Activated CD4-positive, alpha-beta T cell treated with anti-CD3 and anti-CD28 coated beads, Interleukin-10, Interleukin-2, amounts not matched to agents 100 ng/mL and 50 ng/mL, durations not matched to agents 16 hours and 8 hours (primary cell): ENCODE measurements at places on chromosomes 7 and 10.
A peak's percentile ranks its signal among the peaks of the same experiment; 100 is the strongest.

GRCh38 chr7:144110272-144110671 is 889 bp downstream of the OR2A2 start:
- DNase-seq: no peak

GRCh38 chr7:69067397-69067796 is 530.9 kb upstream of the AUTS2 start:
- DNase-seq: no peak

- no peak for DNase-seq
These were observed 21.0 kb downstream of the SLC13A4 start for GRCh38 chr7:135706858-135707569.

- no peak for DNase-seq
These were observed 15.2 kb downstream of the BRAT1 start for GRCh38 chr7:2540133-2540532.

- no peak for DNase-seq
These were observed 554.8 kb downstream of the CALN1 start for GRCh38 chr7:71857338-71857737.

GRCh38 chr10:86169066-86169465 is 197.5 kb downstream of the GRID1 start:
- no peak for DNase-seq

DNA sequence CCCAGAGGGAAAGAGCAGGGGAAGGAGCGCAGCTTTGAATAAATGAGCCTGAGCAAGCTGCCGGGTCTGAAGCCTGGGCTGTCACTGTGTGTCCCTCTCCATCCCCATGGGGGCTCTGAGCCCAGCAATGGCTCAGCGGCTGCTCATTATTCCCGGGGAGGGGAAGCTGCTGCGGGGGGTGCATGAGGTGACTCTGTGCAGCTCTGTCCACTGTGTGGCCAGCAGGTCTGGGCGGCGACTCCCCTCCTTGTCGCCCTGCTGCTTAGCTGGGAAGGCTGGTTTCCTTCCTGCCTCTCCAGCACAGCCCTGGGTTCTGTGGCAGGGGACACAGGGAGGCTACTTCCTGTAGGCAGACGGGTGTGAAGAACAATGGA is 234.2 kb downstream of the PRPF18 start:
- no peak for DNase-seq

DNA sequence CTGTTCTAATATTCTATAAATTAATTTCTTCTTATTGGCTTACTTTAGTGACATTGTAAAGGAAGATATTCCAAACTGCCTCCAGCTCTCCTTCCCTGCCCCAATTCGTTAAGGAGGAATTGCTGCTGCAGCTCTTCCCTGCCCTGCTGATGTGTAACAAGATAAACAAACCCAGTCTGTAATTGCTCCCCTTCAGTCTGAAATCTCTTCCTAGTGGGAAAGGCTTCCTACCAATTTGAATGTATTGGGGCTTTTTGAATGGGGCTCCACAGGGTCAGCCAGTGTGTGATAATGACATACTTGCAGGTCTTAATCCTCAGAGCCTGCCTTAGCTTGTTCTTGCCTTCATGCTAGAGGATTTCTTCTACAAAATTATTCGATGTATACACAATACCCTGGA is 849.9 kb upstream of the GHITM start:
- DNase-seq: no peak

GRCh38 chr7:116633131-116633988 is 38.6 kb upstream of the MET start:
- DNase-seq: peak; percentile 2

GRCh38 chr7:24820730-24821044 is 63.4 kb upstream of the GSDME start:
- no peak for DNase-seq

- no peak for DNase-seq
These were observed 151.6 kb upstream of the SLC26A5 start for GRCh38 chr7:103597606-103598005.

- DNase-seq: no peak
These were observed 86.9 kb downstream of the CPXM2 start for GRCh38 chr10:123804716-123805115.

GRCh38 chr7:21947056-21947455 is 1.4 kb upstream of the CDCA7L start:
- DNase-seq: peak; percentile 16

GRCh38 chr7:19772306-19772705 is 1.1 kb downstream of the TMEM196 start:
- no peak for DNase-seq

DNA sequence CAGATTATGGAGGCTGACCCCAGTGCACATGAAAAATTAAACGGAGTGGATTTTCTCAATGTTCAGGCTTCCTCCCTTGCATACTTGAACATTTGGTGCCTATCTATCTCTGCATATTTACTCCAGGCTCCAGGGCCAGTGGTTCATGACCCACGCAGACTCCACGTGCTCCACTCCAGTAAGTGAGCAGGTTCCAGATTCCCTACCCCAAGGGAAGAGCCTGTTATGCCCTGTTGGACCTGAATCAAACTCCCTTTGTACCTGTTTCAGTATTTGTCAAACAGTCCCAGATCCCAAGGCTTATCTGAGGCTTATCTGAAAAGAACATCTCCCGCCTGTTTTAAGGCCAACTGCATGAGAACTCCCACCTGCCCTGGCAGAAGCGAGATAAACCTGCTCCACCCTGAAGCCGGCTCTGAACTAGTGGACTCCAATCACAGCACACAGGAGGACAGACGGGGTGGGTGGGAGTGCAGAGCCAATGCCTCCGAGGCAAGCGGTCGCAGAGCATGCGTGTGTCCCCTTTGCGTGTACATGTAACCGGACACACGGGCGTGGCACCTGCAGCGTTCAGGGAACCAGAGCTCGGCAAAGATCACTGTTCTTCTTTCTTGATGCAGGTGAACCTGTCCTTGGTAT is 2.3 kb upstream of the FUOM start:
- no peak for DNase-seq

GRCh38 chr7:85164376-85164775 is 22.5 kb downstream of the SEMA3D start:
- DNase-seq: no peak

DNA sequence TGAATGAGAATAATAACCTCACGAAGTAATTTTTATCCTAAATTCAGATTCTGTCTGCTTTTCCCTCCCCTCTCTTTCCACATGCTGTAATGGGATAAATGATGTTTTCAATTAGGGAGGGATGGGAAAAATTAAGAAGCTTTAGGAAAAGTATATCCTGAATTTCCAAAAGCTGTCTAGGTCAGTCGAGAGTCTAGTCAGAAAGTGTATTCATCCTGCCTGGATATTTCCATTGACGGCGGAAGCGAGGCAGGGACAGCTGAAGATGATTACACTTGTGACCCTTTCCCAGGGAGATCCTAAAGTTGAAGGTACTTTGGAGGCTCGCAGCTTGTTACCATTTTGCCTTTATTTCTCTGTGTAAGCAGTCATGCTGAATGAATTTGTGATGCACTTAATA is 204.1 kb downstream of the ZNF365 start:
- no peak for DNase-seq

GRCh38 chr7:131544449-131545301 is 11.8 kb downstream of the PODXL start:
- peak; percentile 13 for DNase-seq

- DNase-seq: peak; percentile 93
These were observed 24.5 kb upstream of the SVIL start for GRCh38 chr10:29658984-29659965.

- no peak for DNase-seq
These were observed 70.0 kb upstream of the CC2D2B start for GRCh38 chr10:95837783-95838182.

DNA sequence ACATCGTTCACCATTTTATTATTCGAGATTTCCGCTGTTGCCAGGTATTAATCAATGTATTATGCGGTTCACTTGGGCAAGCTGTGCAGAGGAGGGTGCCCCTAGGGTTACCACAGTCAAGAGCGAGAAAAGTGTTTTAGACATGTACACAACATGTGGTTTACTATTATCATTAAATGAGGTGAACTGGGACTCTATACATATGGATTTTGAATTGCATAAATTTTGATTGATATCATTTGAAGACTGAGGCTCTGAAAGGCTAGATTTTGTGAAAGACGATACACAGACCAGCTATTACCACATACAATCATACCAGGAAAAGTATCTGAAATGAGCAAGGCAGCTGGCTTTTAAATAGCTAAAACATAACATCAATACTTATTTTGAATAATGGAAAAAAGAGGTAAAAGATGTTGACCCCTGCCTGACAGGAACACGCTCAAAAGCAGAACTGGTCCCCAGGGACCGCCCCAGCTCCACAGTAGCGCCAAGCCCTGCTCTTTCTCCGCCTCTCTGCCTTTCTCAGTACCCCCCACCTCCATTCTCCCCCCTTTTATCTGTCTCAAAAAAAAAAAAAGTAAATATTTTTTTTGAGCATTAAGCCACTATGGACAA is 413.4 kb upstream of the MKI67 start:
- DNase-seq: no peak

GRCh38 chr7:85014936-85015660 is 171.8 kb downstream of the SEMA3D start:
- DNase-seq: no peak

- no peak for DNase-seq
These were observed 48.3 kb upstream of the SEPHS1 start for GRCh38 chr10:13396369-13396768.

DNA sequence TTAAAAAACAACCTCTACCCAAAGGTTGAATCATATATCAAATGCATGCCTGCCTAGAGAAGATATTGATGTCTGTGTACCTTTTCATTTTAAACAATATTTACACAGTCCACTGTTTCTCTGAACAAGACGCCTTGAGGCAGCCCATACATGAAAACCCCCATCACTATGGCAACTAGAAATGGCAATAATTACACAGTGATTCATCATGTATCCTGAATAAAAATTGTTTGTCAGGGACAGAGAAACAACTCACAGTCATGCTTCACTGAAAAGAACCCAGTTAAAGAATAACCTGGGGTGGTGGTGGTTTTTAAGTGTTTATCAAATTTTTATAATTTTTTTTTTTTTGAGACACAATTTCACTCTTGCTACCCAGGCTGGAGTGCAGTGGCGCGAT is 19.7 kb downstream of the DNAJC12 start:
- peak; percentile 50 for DNase-seq

- no peak for DNase-seq
These were observed 8.5 kb upstream of the NRCAM start for GRCh38 chr7:108464743-108465142.

- no peak for DNase-seq
These were observed 63.4 kb downstream of the MYL10 start for GRCh38 chr7:101565601-101566209.

GRCh38 chr7:45177801-45178200 is 20.2 kb downstream of the RAMP3 start:
- no peak for DNase-seq

DNA sequence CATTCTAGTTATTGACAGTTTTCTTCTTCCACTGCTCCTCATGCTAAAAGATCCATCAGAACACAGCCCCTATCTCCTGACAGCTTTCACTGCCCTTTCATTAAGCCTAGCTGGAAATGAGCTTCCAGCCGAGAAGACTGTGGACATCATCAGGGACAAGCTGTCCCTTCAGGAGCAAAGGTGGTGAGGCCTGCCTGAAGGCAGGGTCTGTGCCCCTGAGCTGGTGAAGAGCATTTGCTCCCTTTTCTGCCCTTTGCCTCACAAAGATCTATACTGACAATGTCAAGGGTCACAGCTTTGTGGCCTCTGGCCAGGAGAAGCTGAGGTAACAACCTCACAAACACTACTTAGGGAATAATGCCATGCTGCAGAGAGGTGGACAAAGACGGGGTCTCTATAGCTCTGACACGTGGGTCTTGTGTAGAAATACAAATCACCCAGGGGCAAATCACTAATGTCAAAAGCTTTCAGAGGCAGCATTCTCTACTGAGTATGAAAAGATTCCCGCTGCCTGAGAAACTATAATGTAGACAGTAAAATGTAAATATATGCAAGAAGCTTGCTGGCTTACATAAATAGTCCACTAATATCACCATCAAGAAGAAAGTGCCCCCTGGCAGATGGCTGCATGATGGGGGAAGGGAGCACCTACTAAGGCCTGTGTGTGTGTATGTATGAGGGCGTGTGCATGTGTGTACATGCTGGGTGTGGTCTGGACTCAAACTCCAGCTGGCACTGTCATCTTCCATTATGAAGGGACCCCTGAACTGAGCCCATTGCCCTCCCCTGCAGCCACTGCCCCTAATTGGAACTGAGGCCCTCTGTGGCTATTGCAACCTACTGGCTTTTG is 55.8 kb downstream of the HBP1 start:
- no peak for DNase-seq

GRCh38 chr7:38068461-38068860 is 109.6 kb upstream of the STARD3NL start:
- no peak for DNase-seq

GRCh38 chr7:80412842-80413241 is 99.0 kb downstream of the GNAT3 start:
- no peak for DNase-seq

GRCh38 chr7:49639068-49639593 is 134.3 kb upstream of the VWC2 start:
- no peak for DNase-seq

DNA sequence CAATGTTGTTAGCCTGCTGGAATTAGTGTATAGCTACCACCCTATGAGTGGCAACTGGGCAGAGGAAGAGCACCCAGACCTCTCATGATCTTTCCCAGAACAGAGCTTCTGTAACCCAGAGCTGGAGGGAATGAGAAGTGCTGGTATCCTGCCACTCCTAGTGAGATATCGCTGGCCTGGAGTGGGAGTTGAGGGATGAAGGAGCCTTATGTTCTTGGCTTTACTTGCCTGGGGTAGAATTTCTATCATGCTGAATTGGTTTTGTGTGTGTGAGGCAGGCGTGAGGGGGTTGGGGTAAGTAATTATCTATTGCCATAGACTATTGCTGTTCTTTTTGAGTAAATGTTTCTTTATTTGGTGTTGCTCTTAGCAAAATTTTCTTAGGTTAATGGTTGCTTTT is 146.6 kb downstream of the ATRNL1 start:
- no peak for DNase-seq

- DNase-seq: no peak
These were observed 41.2 kb downstream of the NRCAM start for GRCh38 chr7:108415084-108415483.

DNA sequence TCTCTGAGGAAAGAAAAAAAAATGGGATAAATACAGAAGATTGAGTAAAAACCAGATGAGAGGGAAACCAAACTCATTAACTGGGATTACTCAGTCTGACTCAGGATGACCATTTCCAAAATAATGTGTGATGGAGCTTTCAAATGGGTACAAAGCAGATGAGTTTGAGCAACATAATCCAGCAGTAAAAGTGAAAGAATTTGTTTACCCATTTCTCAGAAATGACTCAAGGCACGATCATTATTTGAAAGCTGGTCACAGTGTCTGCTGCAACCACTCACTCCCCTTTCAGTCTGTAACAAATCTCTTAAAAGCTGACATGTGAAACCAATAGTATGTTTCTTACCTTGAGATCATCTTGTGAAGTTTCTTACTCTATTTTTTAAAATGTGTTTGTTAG is 104.7 kb upstream of the KLF14 start:
- DNase-seq: peak; percentile 86
